Jurkat, Clone E6-1 (cell line): ENCODE measurements at places on chromosomes 4 and X.

DNA sequence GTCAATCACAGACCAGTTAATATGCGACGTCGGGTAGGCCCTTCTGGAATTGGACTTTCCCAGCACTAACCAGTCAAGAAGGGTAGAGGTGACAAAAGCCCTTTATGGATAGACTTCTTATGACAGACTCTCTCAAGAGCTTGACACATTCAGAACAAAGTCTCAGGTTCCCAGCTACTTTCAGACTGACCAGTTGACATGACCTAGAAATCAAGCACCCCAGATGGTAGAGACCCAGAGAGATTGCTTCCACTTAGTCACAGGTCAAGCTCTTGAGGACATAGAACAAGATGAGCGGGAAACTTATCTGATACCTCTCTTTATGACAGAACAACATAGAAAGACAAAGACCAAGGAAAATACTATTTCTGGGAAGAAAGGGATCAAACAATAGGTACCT, 21.4 kb upstream of the HERC6 start:
- DNase-seq: no peak

DNA sequence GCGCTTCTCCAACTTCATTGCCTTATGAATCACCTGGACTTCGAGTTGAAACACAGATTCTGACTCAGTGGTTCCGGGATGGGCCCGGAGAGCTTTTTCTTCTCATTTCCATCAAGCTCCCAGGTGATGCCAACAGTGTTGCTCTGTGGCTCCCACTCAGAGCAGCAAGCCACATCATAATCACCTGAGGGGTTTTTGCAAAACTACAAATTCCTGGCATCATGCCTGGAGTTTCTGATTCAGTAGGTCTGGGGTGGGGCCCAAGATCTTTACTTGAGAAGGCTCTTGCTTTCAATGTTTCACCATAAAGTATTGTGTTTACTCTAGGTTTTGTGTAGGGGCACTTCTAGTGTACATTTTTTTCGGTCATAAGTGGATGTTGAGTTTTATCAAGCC, 7.0 kb downstream of the MTM1 start:
- DNase-seq: no peak

DNA sequence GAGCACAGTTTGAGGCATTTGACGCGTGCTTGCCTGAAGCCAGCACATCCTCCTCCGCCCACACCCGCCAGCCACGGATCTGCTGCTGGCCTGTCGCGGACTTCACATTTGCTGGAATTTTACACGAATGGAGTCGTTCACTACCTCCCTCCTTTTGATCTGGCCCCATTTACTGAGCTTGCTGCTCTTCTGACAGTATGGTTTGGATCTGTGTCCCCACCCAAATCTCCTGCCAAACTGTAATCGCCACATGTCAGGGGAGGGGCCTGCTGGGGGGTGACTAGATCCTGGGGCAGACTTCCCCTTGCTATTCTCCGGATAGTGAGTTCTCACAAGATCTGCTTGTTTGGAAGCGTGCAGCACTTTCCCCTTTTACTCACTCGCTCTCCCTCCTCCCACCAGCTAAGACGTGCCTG, 19.9 kb upstream of the CPLX1 start:
- no peak for DNase-seq

GRCh38 chr4:102344520-102344953, 745 bp downstream of the SLC39A8 start:
- DNase-seq: no peak

DNA sequence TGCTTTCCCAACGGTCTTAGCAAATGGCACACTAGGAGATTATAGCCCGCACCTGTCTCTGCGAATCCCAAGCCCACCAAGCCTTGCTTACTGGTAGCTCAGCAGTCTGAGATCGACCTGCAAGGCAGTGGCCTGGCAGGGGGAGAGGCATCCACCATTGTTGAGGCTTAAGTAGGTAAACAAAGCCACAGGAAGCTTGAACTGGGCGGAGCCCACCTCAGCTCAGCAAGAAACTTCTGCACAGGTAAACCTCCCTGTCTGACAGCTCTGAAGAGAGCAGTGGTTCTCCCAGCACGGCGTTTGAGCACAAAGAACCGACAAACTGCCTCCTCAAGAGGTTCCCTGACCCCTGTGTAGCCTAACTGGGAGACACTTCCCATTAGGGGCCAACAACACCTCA, 42.8 kb downstream of the BRWD3 start:
- DNase-seq: no peak

GRCh38 chr4:4422856-4423499, 36.1 kb downstream of the NSG1 start:
- no peak for DNase-seq

DNA sequence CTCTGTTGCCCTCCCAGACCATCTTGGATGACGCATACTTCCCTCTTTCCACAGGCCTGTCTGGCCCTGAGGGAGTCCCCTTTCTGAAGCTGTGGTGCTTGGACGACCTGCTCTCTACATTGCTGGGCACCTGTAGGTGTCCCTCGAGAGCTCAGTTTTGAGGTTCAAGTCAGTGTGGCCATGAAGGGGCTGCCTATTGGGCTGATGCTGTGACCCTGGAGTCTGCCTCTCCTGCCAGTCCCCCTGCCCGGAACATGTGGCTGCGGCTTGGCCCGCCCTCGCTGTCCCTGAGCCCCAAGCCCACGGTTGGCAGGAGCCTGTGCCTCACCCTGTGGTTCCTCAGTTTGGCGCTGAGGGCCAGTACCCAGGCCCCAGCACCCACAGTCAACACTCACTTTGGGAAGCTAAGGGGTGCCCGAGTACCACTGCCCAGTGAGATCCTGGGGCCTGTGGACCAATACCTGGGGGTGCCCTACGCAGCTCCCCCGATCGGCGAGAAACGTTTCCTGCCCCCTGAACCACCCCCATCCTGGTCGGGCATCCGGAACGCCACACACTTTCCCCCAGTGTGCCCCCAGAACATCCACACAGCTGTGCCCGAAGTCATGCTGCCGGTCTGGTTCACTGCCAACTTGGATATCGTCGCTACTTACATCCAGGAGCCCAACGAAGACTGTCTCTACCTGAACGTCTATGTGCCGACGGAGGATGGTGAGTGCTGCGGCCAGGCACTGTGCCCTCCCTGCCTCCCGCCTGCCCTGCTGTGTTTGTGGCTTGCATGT, 3.0 kb downstream of the NLGN3 start:
- DNase-seq: no peak

GRCh38 chrX:48910926-48911411, 477 bp downstream of the SLC35A2 start:
- DNase-seq: no peak

DNA sequence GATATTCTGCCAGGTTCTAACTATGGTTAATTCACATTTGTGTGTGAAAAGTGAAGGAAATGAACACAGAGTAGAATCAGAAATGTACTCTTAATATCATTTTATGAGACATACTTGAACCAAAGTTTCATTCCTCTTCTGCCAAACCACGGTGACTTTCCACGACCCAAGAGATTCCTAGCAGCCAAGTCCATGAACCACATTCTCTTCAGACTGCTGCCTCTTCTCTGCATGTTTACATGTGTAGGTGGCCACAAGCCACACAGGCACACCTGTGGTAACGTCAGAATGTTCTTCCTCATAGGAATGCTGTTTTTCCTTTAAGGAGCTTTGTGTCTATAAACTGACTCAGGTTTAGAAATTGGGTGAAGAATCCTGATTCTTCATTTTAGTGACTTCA, 1411.2 kb downstream of the RAPGEF2 start:
- no peak for DNase-seq
